ENCODE measurements at places on chromosomes 3 and 15.
A peak's percentile ranks its signal among the peaks of the same experiment; 100 is the strongest.

DNA sequence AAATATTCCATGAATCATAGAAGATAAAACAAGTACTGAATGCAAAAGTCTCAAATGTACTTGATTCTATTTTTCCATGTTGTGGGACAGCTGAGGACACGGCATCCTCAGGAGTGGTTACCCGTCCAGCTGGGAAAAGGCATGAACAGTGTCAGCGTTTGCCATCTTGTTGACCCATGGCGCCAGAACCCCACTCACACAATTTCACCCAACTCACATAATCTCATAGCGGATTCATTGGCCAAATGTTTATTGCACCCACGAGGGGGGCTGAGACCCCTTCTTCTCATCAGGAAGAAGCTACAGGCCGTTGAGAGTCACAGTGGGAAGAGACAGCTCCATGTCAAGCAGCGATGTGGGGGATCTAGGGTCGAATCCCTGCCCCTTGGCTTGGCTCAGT lies 72.9 kb downstream of the OCA2 start:
- no peak for DNase-seq

DNA sequence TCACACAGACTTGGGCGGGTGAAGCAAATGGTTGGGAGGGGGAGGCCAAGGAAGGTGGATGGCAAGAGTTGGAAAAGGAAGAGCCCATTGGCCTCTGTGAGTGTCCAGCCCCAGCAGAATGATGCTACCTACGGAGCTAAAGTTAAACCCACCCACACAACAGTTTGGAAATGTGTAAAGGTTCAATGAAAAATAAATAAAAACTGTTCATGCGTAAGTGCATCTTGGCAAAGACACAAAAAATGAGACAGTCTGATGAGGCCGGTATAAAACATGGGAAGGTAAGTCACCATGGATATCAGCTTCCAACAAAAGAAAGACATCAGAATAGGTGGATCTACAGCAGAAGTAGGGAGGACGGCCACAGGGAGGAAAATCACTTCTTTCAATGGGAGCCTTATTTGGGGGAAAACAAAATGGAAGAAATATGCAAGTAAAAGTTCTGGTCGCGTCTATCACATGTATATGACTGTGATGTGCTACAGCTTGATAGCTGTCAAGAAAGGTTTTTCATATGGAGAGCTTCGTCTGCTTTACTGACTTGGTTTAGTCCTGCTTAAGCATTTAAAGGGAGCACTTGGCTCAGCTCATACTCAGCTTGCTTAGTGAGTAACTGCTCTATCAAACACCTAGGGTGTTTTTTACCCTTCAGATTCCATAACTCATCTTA lies 82.8 kb downstream of the TIGIT start:
- no peak for DNase-seq

- DNase-seq = no peak
Measured at GRCh38 chr3:15391007-15391406, 36.3 kb downstream of the METTL6 start.

GRCh38 chr15:101003081-101003480 lies 83.9 kb downstream of the LRRK1 start:
- DNase-seq = no peak

GRCh38 chr3:150351398-150351797 lies 56.7 kb upstream of the TSC22D2 start:
- no peak for DNase-seq

GRCh38 chr3:165748094-165748493 lies 89.1 kb downstream of the BCHE start:
- DNase-seq = no peak

GRCh38 chr3:134326760-134327593 lies 47.3 kb downstream of the AMOTL2 start:
- peak; percentile 99 for DNase-seq

DNA sequence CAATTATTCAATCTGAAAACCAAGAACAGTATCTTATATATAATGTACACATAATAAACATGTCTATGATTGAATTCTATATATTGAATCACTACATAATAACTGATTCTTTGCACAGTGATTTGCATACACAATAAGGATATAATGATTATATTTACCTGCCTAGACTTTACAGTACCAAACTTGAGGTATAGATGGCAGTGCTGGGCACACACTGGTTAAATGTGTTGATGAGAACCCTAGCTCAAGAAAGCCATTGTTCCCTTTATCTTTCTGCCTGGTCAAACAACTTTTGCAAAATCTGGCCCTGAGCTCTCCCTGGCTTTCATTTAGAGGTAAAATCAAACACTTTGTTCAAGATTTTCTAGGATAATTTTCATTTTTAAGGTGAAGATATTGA lies 697.7 kb downstream of the TUSC7 start:
- DNase-seq = no peak

GRCh38 chr3:9617736-9618135 lies 31.6 kb upstream of the MTMR14 start:
- no peak for DNase-seq

DNA sequence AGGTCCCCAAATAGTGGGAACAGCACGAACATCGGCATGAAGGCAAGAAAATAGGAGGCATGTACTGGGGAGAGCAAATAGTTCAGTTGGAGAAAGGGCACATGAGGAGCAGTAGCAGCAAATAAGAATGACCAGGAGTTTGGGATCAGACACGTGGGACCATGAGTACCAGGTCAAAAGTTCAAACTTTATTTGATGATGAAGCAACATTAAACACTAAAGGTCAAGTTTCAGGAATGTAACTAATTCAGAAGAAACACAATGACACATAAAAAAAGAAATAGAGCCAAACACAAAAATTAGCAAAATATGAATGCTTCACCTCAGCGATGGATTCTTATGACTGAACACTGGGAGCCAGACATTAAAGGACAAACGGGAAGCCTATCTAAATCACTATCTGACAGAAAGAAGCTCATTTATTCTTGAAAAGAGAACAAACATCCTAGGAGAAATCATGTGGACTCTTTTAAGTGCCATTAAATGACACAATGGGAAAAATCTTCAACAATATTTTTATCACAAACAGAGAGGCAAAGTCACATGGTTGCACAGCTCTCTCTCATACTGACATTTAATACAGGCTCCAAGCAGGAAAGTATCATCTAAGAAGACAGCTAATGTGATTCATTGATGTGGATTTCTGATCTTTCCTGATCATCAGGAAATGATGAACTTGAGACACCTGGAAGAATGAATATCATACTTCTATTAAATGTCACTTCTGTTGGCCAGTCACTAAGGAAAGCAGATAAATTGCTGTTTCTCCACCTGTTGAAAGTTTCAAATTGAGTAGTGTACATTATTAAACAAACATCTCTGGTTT lies 216.9 kb upstream of the THBS1 start:
- DNase-seq = no peak

DNA sequence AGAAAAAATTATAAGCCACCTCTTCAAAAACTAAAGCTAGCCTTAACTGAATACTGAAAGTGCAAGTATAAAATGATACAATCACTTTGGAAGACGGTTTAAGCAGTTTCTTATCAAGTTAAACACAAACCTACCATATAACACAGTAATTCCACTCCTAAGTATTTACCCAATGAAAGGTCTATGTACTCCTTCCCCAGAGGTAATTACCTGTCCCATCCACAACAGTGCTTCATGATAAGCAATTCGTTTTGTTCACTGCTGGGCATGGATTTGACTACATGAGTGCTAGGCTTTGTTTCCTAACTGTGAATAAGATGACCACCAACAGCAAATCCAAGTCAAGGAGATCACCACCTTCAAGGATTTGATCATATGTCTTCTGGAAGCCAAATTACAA lies 4.3 kb downstream of the COX5A start:
- DNase-seq = no peak

DNA sequence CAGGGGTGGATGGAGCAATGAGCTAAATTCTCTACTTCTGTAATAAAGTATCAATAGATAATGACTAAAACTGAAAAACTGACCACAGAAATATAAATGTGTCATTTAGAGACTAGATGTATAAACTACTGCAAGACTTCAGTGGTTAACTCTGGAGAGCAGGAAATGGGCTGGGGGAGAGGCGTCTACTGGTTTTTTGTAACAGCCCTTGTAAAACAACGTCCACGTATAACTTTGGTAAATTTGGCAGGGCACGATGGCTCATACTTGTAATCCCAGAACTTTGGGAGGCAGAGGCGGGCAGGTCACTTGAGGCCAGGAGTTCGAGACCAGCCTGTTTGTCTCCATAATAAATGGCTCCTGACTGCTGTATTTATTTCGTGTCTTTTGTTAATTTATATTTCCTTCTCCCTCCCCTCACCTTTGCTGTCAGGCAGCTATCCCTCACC lies 12.5 kb downstream of the RAB27A start:
- peak; percentile 66 for DNase-seq

DNA sequence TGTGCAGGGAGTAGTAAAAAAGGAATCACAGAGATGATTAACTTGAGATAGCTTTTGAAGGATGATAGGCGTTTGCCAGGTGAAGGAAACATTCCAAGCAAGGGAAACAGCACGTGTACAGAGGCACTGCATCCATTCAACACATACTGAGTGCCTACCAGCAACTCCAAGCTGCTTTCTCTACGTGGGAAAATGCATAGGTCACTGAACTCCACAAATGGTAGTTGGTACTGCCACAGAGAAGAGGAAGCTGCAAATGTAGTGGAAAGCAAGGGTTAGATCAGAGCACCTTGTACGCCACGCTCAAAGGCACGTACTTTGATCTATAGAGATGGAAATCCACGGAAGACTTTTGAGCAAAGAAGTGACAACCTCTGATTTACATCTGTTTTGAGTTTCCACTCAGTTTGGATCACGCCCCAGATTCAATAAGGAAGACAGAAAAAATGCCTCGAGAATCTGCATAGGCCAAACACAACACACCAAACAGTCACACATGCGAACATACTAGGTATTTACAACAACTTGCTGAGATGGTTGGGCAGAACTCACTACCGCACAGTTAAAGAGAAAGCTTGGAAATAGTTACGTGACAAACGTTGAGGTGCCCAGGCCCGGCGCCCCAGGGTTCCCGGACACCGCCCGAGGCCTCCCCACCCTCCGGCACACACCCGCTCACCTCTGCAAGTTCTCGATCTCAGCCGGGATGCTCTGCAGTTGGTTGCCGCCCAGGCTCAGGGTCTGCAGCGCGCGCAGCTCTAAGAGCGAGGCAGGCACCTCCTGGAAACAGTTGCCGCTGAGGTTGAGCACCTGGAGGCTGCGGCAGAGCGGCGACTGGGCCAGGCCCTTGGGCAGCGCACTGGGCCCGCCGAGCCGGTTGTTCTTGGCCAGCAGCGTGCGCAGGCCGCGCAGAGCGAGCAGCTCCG lies 826 bp downstream of the LRRC58 start:
- no peak for DNase-seq

DNA sequence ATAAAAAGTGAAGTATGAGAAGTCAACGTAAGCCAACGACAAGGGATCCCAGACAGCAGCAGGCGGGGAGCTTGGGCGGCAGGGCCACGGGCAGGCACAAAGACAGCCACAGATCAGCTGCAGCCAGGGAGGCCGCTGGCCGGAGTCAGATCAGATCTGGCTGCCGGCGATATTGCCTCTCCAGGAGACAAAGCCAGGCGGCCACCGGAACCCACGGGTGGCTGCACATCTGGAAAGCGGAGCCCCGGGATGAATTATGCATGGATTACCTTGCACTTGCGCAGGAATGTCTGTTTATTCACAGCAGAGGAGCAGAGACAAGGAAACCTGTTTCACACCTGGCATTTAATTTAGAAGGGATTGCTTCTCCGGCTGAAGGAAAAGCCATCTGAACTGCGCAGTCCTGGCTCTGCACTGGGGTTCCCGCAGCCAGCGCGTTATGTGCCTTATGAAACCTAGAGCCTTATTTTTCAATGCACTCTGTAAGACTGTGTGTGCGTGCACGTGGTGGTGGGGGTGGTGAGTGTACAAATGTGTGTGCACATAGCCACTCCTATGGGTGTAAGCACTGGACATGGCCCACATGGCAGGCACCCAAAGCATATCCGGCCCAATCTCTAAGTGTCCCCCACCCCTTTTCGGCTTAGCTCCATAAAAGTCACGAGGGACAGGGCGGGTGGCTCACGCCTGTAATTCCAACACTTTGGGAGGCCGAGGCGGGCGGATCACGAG lies 427.8 kb upstream of the MCTP2 start:
- DNase-seq = no peak

DNA sequence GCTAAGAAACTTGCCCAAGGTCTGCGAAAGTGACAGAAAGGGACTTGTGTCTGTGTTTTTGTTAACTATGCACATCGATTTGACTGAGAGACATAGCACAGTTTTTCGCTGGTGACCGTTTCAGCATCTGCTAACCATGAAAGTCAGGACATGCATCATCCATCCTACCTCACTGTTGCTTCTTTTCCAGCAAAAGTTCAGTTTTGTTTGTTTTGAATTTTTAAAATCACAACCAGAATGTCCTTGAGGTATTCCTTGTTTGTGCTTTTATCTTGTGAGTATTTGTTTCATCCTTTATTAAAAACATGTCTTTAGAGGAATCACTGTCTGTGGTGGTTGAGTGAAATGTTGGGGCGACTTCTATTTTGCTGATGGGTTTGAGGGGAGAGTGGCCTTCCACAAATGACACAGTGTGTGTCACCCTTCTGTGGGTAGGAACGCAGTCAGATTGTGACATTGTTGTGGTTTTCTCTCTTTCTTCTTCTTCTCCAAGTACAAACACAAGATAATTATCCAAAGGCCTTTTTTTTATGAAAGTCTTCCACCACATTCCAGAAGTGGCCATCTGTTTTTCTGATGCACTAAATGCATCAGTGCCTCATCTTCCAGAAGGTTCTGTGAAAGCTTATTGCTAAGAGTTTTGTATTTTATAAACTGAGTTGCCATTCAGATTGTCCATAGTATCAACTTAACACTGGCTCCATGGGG lies 214.4 kb upstream of the NR2E3 start:
- no peak for DNase-seq

GRCh38 chr3:14440531-14441239 lies 38.3 kb downstream of the SLC6A6 start:
- no peak for DNase-seq

DNA sequence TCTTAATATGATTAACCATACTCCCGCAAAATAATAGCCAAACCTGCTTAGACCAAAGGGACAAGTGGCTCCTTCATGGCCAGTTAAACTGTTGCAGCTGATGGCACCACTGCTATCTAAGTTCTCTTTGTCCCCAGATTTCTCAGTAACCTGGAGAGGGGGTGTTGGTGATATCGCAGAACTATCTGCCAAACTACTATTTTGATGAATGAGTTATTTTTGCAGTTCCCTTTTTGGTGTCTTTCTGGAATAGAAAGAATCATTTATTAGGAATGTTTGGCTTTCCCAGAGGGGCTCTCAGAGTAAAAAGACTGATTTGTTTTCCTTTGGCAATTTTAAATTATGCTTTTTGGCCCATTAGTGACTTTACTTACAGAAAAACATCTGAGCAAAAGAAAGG lies 33.0 kb downstream of the CLEC3B start:
- no peak for DNase-seq

GRCh38 chr3:180401226-180401625 lies 200.7 kb upstream of the TTC14 start:
- no peak for DNase-seq

All from AG09309 (cell line).